ENCODE measurements at places on chromosomes 1 and 21.

GRCh38 chr1:202811296-202812175, 782 bp downstream of the PCAT6 start:
- peak; percentile 44 for DNase-seq

DNA sequence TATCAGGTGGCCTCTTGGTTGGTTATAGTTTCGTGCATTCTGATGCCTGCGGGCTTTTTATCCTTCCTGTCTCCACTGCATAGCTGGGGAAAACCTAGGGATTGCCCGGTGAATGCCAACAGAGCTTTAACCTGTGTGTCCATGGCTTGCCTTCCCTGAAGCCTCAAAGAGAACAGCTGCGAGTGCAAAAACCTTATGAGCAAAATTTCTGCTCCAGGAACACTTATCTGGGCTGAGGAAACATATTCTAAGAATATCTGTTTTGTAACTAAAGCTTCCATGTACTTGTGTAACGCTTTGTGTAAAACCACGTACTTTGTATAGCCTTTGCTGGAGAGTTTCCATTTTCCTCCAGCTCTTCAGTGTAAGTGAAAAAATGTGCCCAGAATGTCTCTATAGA, 7.2 kb downstream of the CNST start:
- DNase-seq: no peak

DNA sequence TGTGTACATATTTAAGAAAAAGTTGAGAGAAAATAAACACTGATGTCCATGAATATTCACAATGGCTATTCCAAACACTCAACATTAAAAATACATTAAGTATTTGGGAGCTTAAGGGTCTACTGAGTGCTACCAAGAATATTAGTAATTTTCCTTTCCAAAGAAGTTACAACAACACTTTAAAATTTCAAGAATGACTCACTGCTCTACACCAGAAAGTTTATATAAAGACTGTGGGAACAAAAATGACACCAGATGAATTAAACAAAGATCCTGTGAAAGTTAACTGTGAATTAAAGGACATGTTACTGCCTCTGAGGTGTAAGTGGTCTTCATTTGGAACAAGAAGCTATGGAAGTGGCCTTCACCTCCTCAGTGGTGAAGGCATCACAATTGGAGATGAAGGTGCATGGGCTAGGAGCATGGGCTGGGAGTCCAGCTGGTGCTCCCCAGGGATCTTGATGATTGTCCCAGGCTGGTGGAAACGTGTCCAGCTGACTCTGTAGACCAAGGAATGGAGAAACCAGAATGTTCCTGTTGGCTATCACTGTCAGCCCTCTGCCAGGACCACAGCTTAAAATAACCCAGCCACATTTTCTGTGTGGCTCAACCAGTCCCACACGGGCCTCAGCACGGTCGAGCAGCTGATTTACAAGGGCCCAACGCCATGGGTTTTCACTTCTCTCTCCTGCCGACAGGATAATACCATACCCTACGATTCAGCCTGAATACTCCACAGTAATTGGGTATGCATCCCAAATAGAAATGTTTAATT, 28.8 kb downstream of the TAF5L start:
- DNase-seq: no peak

DNA sequence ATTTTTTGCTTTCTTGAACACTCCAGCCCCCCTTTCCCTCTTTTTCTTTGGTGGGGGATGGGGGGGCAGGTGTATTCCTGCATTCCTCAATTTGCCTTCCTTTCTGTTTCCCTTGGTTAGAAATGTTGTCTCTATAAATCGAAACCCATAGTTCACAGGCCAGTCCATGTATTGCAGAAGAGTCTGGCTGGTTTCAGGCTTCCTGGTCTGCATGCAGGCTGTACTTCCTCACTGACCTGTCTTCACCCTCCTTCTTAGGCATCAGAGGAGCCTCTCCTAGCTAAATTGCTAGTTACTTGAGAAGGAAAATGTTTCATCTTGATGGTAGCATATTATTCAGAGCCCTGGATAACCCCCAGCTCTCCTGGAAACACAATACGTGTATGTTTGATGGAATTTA, 140.0 kb downstream of the SPATA46 start:
- DNase-seq: no peak

DNA sequence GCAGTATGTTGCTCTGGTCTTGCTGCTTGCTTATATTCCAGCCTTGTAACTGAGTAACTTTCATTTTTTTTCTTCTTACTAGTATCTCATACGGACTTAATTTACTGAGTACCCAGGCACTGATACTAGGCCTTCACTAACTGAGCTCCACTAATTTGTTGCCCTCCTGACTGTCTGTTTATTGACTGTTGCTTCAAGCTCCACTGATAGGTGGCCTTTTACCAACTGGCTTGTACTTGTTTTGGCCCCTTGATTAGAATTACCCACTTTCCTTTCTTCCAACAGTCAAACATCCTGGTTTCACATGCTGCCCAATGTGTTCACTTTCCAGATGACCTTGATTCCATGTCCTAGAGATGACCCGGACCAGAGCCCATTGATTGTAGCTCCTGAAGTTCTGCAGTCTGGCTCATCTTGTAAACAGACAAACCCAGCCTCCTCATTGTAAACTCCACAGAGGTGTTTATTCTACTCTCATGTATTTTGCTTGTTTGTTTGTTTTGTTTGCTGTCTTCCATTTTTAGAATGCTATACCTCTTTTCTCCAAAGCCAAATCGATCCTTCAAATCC, 27.7 kb downstream of the RGS1 start:
- no peak for DNase-seq

DNA sequence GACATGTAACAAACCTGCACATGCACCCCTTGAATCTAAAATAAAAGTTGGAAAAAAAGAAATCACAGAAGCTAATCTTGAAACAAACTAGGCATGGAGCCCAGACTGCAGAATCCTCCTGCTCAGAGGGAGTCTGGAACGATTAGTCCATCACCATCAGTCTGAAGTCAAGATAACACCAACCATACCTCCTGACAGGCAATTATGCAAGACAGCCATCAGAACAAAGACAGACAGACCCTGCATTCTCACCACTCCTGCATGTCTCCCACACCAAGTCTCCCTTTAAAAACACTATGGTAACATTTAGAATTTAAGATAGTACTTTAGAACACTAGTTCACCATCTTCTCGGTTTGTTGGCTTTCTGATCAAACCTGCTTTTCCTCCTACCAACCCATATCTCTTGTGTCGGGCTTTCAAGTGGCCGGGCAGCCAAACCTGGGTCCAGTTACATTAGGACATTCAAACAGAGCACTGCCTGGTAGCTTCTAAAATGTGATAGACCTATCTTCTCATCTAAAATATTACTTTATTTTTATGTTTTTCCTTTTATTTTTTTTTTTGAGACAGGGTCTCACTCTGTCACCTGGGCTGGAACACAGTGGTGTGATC, 10.1 kb downstream of the YARS1 start:
- no peak for DNase-seq

GRCh38 chr1:81887421-81888144, 86.8 kb downstream of the ADGRL2 start:
- peak; percentile 5 for DNase-seq

GRCh38 chr1:118185084-118185832, at the start of gene SPAG17:
Gene SPAG17, minus strand, starts transcription at chr1:118185228. Its CDS starts 71 bp downstream, at chr1:118185157.
- DNase-seq: peak; percentile 72

GRCh38 chr1:236065509-236066005, 667 bp upstream of the NID1 start:
- no peak for DNase-seq

DNA sequence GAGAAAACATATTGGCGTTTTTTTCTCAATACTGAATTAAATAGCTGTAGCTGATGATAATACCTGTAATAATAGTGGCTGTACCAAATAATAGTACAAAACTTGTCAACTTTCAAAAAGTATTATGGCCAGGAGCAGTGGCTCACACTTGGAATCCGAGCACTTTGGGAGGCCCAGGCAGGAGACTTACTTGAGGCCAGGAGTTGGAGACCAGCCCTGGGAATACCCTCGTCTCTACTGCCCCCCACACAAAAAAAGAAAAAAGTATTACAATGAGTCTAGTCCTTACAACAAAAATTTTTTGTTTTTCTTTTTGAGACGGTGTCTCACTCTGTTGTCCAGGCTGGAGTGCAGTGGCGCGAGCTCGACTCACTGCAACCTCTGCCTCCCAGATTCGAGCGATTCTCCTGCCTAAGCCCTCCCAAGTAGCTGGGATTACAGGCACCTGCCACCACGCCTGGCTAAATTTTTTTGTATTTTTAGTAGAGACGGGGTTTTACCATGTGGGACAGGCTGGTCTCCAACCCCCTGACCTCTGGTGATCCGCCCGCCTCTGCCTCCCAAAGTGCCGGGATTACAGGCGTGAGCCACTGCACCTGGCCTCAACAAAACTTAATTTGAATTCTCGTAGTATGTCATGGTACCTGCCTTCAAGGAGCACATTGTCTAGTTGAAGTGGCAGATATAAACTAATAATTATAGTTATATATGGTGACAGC, 1.4 kb downstream of the RBBP4 start:
- DNase-seq: no peak

GRCh38 chr1:170274131-170274501, 128.4 kb downstream of the NTMT2 start:
- DNase-seq: no peak

- DNase-seq: no peak
Observed at GRCh38 chr1:170395149-170395548, 136.8 kb upstream of the GORAB start.

DNA sequence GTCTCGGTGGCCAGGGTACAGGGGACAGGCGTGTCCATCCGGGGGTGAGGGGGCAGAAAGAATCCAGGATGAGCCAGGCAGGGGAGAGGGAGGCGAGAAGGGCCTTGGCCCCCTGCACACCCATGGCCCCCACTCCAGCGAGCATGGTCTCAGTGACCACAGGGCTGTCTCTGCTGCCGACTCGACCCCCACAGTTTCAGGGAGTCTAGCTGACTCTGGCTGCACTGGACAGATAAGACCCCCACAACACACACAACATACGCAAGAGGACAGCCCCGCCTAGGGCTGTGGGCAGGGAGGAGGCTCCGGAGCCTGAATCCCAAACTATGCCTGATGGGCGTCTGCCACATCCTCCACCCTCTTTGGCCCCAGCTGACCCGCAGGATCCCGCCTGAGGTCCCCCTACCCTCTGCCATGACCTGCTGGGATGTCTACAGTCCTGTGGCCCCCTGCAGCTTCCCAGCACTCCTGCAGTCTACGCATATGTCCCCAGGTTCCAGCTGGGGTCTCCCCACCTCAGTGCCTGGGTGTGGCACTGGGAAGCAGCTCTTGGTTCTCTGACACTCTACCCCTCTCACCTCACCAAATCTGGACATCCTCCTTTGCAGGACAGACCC, 22.0 kb downstream of the WNT9A start:
- no peak for DNase-seq

DNA sequence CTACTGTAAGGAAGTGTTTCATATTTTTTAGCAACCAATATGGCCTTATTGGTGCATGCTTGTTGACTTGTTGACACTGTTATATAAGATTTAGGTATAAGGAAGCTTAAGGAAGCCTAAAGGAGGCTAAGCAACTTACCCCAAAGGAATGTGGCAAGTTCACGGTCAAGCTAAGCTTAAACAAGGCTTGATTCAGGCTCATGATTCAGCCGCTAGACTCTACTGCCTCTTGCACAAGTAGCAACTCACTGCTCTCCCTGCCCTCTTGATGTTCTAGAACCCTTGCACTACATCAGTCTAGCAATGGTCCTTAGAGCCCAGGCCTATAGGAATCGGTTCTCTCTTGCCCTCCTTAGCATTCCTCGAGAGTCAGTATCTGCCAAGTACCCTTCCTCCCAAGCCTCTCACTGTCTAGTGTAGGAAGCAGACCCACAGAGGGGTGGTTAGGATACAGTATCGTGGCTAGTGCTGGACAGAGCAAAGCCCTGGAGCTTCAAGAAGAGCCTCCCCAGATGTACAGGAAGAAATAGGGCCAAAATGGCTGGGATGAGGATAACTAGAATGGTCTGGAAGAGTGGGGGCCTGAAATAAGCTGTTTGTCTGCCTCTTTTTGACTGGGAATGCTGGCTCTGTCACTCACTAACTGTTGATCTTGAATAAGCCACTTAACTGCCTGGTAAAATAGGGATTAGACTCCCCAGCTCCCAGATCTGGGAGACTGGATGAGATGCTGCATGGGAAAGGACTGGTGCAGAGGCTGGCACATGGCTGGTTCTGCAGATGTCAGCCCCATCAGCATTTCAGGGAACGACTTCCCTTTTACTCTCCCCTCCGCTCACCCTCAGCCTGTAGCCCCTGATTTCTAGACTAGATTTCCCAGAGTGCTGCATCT, 122.2 kb downstream of the NAV1 start:
- peak; percentile 33 for DNase-seq

- DNase-seq: peak; percentile 52
Observed at GRCh38 chr1:182875889-182876288, 36.7 kb downstream of the DHX9 start.

DNA sequence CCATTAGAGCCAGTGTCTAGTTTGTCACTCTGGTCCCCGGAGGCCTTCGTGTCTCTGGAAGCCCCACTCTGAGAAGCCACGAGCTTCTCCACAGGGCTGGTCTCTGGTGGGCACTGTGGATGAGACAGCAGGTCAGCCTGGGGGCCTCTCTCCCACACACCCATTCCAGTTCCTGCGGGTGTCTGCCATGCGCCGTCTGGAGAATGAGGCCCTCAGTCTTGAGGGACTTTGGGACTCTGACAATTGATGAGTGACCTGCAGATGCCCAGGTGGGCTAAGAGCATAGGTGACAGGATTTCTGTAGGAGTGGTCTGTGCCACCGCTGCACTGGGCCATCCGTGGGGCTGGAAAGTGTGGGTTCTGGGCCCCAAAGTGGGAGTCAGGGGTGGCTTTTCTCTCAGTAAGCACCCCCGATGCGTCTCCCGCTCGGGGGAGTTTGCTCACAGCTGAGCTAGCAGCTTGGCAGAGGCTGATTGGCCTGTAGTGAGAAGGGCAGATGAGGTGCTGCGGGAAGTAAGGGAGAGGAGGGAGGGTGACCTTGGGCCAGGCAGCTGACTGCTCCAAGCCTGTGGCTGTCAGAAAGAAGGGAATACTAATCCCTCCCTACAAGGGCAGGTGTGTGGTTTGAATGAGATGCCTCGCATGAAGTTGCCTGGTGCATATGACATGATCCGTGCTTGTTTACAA, 26.4 kb downstream of the LHX4 start:
- DNase-seq: no peak

DNA sequence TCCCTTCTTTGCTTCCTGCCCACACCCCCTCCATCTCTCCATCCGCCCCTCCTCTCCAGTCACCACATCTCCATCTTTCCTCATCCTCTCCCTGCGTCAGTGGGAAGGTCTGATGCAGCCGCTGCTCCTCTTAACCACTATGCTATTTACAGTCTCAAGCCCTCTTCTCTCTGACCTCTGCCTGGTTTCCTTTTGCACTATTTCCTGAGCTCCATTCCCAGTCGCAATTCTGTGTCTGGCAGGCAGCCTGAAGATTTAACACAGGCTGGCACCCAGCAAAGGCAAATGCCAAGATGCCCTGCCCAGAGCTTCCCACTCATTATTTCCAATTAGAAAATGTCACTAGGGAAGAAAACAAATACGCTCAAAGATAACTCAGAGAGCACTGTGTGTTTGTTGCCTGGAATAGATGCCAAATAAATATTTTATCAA, 89.6 kb upstream of the LPGAT1 start:
- DNase-seq: no peak
